ENCODE measurements at places on chromosomes 3 and 15. TPM values are rescaled to one million over a fixed set of nuclear protein-coding genes. Genes with fewer than 3 reads are reported as not detected.

DNA sequence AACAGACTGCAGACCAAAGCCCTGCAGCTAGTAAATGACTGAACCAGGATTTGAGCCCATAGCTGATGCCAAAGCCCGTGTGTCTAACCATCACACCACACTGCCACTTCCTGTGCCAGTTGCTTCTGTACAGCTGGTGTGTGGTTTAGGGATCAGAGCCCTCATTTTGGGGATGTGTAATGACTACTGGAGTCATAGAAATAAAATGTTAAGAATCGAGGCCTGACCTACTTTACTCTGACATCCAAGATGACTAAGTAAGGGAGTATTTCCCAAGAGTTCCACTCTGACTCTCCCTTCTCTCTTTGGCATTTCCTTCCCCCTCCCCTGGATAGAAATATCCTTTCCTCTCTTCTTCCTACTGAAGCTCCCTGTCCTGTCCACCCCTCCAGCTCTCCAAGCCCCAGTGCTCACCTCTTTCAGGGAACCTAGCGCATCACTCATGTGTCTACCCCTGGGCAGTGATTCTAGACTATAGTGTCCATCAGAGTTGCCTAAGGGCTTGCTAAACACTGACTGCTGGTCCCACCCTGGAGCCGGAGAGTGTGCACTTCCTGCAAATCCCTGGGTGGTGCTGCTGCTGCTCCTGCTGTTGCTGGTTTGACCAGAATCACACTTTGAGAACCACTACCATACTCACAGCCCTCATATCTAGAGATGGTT, 53.8 kb downstream of the MGLL start:
- no peak overlapping the region for H3K4me3 ChIP-seq
- peaks cover 20% of the 10 kb centered on the region for H3K4me1 ChIP-seq
- DNase-seq = no peak
- H3K36me3 ChIP-seq = peaks cover 4% of the 10 kb centered on the region
- H3K27ac ChIP-seq = no peak overlapping the region

- H3K4me3 ChIP-seq = no peak overlapping the region
- DNase-seq = no peak
- H3K36me3 ChIP-seq = no peaks in the 10 kb centered on the region
- no peaks in the 10 kb centered on the region for H3K27me3 ChIP-seq
These were observed 19.9 kb upstream of the TNFAIP8L3 start for GRCh38 chr15:51114437-51115119.

- H3K27ac ChIP-seq = no peak overlapping the region
- H3K4me3 ChIP-seq = no peak overlapping the region
- H3K4me1 ChIP-seq = no peaks in the 10 kb centered on the region
- H3K27me3 ChIP-seq = no peaks in the 10 kb centered on the region
- no peak for DNase-seq
These were observed 144.1 kb upstream of the ALCAM start for GRCh38 chr3:105222568-105223093.

- peaks cover 15% of the 10 kb centered on the region for H3K4me1 ChIP-seq
- H3K36me3 ChIP-seq = no peaks in the 10 kb centered on the region
- H3K4me3 ChIP-seq = peak overlapping the region; percentile 48
- H3K27ac ChIP-seq = no peak overlapping the region
These were observed 4.5 kb upstream of the GATA2 start for GRCh38 chr3:128497305-128498126.

- no peaks in the 10 kb centered on the region for H3K36me3 ChIP-seq
- H3K4me3 ChIP-seq = no peak overlapping the region
- H3K27ac ChIP-seq = no peak overlapping the region
- H3K4me1 ChIP-seq = peaks cover 6% of the 10 kb centered on the region
These were observed 149.5 kb downstream of the ALDH1A2 start for GRCh38 chr15:57915827-57916531.

DNA sequence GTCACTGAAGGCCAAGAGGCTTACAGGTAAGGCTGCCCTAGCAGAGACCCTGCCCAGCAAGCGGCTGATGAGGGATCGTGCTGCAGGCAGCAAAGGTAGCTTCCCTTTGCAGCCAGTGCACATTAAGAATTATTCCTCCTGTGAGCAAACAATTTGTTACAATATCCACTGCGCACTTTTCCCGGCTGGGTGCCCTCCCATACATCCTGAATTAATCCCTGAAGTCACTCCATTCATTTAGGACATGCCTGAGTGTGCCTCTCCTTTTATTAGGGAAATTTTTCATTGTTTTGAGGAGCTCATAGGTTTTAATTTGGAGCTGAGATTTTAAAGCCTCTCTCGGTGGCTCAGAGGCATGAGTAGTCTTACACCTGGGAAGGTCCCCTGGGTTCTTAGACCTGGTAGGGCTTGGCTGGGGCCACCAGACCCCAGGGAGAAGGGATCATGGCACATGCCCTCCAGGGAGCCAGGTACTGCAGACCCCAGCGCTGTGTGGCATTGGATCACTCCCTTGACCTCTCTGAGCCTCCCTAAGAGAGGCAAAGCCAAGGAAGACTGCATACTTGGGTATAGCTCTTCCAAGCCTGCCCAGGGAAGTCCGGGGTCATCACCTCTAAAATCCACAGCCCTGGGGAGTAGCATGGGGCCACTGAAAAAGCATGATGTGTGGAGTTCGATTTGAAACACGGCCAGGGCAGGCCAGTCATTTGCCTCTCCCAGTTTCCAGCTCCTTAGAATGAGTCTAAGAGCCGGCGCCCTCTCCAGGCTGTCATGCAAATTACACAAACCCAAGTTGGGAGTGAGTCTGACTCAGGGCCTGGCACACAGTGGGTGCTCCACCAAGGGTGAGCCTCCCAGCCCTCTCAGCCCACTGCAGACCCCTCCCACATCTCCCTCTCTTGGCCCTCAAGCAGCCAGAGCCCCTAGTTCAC, 151.9 kb upstream of the LINGO1 start:
- no peak overlapping the region for H3K4me3 ChIP-seq
- H3K4me1 ChIP-seq = no peaks in the 10 kb centered on the region
- peaks cover 3% of the 10 kb centered on the region for H3K27me3 ChIP-seq
- DNase-seq = no peak
- no peak overlapping the region for H3K27ac ChIP-seq

DNA sequence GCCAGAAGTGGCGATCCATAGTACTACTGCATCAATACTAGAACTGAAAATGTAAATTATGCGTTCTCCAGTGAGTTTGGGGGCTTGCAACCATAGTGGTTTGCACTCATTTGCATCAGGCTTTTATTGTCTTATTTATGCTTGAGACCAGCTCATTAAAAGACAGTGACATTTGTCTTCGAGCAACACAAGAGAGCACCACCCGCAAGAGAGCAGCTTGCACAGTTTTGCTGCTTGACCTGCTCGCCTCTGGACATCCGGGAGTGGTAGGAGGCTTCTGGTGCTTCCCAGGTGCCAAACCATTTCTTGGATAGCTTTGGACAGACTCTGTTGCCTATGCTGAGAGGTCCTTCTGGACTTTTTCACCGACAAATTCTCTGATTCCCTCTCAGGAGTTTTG, 294.6 kb downstream of the MEX3B start:
- peaks cover 38% of the 10 kb centered on the region for H3K4me1 ChIP-seq
- H3K27ac ChIP-seq = no peak overlapping the region
- H3K4me3 ChIP-seq = no peak overlapping the region
- DNase-seq = no peak
- peaks cover 3% of the 10 kb centered on the region for H3K27me3 ChIP-seq

GRCh38 chr15:28184166-28184565, 85.1 kb upstream of the OCA2 start:
- no peak for DNase-seq
- no peak overlapping the region for H3K27ac ChIP-seq
- H3K36me3 ChIP-seq = peaks cover 34% of the 10 kb centered on the region
- H3K4me1 ChIP-seq = peaks cover 4% of the 10 kb centered on the region
- no peak overlapping the region for H3K4me3 ChIP-seq

- H3K4me3 ChIP-seq = no peak overlapping the region
- no peak for DNase-seq
- H3K36me3 ChIP-seq = no peaks in the 10 kb centered on the region
- no peak overlapping the region for H3K27ac ChIP-seq
- H3K4me1 ChIP-seq = peaks cover 9% of the 10 kb centered on the region
- H3K27me3 ChIP-seq = no peaks in the 10 kb centered on the region
These were observed 299.5 kb upstream of the RASGRP1 start for GRCh38 chr15:38864122-38864521.

DNA sequence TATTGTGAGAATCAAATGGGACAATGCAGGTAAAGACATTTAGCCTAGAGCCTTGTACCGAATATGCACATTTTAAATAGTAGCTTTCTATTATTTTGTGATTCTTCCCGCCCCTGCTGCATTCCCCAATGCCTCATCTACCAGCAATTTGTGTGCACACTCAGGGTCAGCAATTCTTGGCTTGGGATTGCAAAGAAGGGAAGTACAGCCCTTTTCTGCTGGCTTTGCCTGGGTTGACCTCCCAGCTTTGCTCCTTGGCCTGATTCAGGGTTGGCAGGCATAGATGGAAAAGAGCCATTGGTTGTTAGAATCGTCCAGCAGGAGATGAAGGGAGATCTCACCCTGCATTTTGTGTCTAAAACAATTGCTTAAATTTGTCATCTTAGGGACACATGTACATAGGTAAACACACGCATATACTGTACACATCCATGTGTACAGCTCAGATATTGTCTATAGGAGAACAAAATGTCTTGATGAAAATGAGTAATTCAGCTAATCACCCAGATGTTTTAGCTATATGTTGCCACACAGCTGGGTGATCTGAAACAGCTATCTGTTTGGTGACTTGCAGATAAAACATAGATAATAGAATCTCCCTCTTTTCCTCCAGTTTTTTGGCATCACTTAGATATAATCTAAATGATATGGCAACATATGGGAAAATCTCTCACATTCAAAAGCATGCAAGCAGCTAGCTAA, 340.9 kb upstream of the TBL1XR1 start:
- H3K36me3 ChIP-seq = no peaks in the 10 kb centered on the region
- no peaks in the 10 kb centered on the region for H3K27me3 ChIP-seq
- peak overlapping the region; percentile 37 for H3K27ac ChIP-seq
- no peak overlapping the region for H3K4me3 ChIP-seq
- H3K4me1 ChIP-seq = peaks cover 8% of the 10 kb centered on the region
- peak; percentile 89 for DNase-seq

DNA sequence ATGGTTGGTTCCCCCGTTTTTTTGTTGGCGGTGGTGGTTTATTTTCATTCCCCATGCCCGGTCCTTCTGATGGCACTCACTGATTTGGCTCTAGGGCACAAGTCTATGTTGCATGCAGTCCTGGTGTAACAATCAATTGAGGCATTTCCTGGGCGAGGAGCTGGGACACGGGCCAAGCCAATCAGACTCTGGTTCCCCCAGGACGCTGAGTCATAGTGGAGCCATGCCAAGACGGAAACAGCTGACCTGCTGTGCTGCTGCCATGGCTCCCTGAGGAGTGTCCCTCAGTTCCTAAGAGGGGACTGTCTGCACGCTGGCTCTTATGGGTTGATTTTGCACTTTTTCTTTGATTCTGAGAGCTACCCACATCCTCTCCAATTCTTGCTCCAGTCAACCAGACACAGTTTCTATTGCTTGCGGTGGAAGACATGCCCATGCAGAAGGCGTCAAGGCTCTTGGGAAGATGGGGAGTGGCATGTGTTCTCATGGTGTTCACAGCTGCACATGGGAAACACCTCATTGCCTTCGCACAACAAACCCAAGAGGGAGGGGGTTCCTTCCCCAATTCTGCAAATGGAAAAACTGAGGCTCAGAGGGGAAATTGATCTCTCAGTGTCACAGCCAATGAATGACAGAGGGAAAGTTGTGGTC, 28.3 kb upstream of the ALDH1L1 start:
- no peak overlapping the region for H3K4me3 ChIP-seq
- peaks cover 13% of the 10 kb centered on the region for H3K27me3 ChIP-seq
- peaks cover 19% of the 10 kb centered on the region for H3K4me1 ChIP-seq
- H3K36me3 ChIP-seq = no peaks in the 10 kb centered on the region

The SLC15A2 gene
- 27.0 TPM for total RNA-seq

The SLC7A14 gene
- under 0.01 TPM for total RNA-seq

The PRICKLE2 gene
- 14.6 TPM for total RNA-seq

The ALDH1A2 gene
- 24.7 TPM for total RNA-seq

All from muscle of leg (tissue), 16 donors.